A549 treated with ZK216348 at 1 μM for 4 hours (cell line): ENCODE measurements at places on chromosomes 16 and 17. TPM values are rescaled to one million over a fixed set of nuclear protein-coding genes. Genes with fewer than 3 reads are reported as not detected.

The CTRB2 gene
- not detected in 5 replicates for total RNA-seq

The RAB26 gene
- 3.0 to 4.2 TPM (median 3.6 TPM) in 5 replicates for total RNA-seq

The KRT40 gene
- not detected in 5 replicates for total RNA-seq

The PLXDC1 gene
- 0.11 to 0.38 TPM (median 0.21 TPM) in 5 replicates for total RNA-seq

The CX3CL1 gene
- 0.07 to 0.19 TPM (median 0.12 TPM) in 4 of 5 replicates, not detected in the other for total RNA-seq

The KRT25 gene
- total RNA-seq: not detected in 5 replicates

The TUFM gene
- total RNA-seq: 177 to 322 TPM (median 284 TPM) in 5 replicates

The MIEN1 gene
- 85.3 to 99.9 TPM (median 90.4 TPM) in 5 replicates for total RNA-seq

The UNC45B gene
- total RNA-seq: not detected in 5 replicates

The FAM234A gene
- 35.5 to 52.7 TPM (median 48.7 TPM) in 5 replicates for total RNA-seq

The REXO5 gene
- total RNA-seq: 3.5 to 6.0 TPM (median 4.5 TPM) in 5 replicates

The ZP2 gene
- not detected in 5 replicates for total RNA-seq

The ATP1B2 gene
- total RNA-seq: 0.20 to 0.74 TPM (median 0.22 TPM) in 5 replicates

The SRCIN1 gene
- 0.84 to 4.3 TPM (median 2.4 TPM) in 5 replicates for total RNA-seq

The KRTAP4-6 gene
- total RNA-seq: not detected in 5 replicates

The RAD51D gene
- 20.6 to 33.4 TPM (median 27.8 TPM) in 5 replicates for total RNA-seq

The ZMYND15 gene
- total RNA-seq: 0.41 to 0.65 TPM (median 0.52 TPM) in 5 replicates

The CCL8 gene
- not detected in 5 replicates for total RNA-seq

The TPSG1 gene
- total RNA-seq: not detected in 5 replicates

The DHX38 gene
- total RNA-seq: 43.6 to 56.4 TPM (median 54.9 TPM) in 5 replicates

The NAGS gene
- total RNA-seq: 0.76 to 2.5 TPM (median 1.1 TPM) in 5 replicates

The SALL1 gene
- 0.07 to 0.58 TPM (median 0.51 TPM) in 5 replicates for total RNA-seq

The CA4 gene
- 0.24 TPM in 1 of 5 replicates, not detected in the others for total RNA-seq

The CETP gene
- total RNA-seq: not detected in 5 replicates

The CYB5D1 gene
- 19.4 to 24.5 TPM (median 20.9 TPM) in 5 replicates for total RNA-seq

The TK2 gene
- total RNA-seq: 16.6 to 31.9 TPM (median 17.5 TPM) in 5 replicates

The LGALS9B gene
- total RNA-seq: 0.15 TPM in 1 of 5 replicates, not detected in the others

The EVI2A gene
- not detected in 5 replicates for total RNA-seq

The GRAPL gene
- total RNA-seq: not detected in 5 replicates

The RBFOX1 gene
- not detected in 5 replicates for total RNA-seq

The PABPN1L gene
- total RNA-seq: not detected in 5 replicates

The SLC5A11 gene
- 0.42 to 0.73 TPM (median 0.60 TPM) in 5 replicates for total RNA-seq

The SLC16A11 gene
- not detected in 5 replicates for total RNA-seq

The DNAI2 gene
- total RNA-seq: not detected in 5 replicates

The C17orf100 gene
- total RNA-seq: 1.6 to 3.1 TPM (median 2.9 TPM) in 5 replicates

The ACSM5 gene
- not detected in 5 replicates for total RNA-seq

The RND2 gene
- 0.13 to 0.25 TPM (median 0.16 TPM) in 4 of 5 replicates, not detected in the other for total RNA-seq

The HSD11B2 gene
- 1.4 to 1.7 TPM (median 1.6 TPM) in 5 replicates for total RNA-seq

The RGS9 gene
- 6.0 to 10.6 TPM (median 7.1 TPM) in 5 replicates for total RNA-seq

The ATP6V0C gene
- 125 to 283 TPM (median 245 TPM) in 5 replicates for total RNA-seq

The SLC6A4 gene
- total RNA-seq: 0.08 TPM in 1 of 5 replicates, not detected in the others

The RDM1 gene
- 2.7 to 6.7 TPM (median 3.7 TPM) in 5 replicates for total RNA-seq

The OR2C1 gene
- not detected in 5 replicates for total RNA-seq

The NPTX1 gene
- total RNA-seq: 89.4 to 202 TPM (median 153 TPM) in 5 replicates
